ENCODE measurements at places on chromosomes 2 and 18.
A peak's percentile ranks its signal among the peaks of the same experiment; 100 is the strongest.

- DNase-seq: no peak
These were observed 183.2 kb downstream of the UXS1 start for GRCh38 chr2:106010818-106011355.

- no peak for DNase-seq
These were observed 109.8 kb downstream of the DSEL start for GRCh38 chr18:67406714-67407113.

- DNase-seq: no peak
These were observed 678.7 kb downstream of the PLCL1 start for GRCh38 chr2:198483051-198483450.

DNA sequence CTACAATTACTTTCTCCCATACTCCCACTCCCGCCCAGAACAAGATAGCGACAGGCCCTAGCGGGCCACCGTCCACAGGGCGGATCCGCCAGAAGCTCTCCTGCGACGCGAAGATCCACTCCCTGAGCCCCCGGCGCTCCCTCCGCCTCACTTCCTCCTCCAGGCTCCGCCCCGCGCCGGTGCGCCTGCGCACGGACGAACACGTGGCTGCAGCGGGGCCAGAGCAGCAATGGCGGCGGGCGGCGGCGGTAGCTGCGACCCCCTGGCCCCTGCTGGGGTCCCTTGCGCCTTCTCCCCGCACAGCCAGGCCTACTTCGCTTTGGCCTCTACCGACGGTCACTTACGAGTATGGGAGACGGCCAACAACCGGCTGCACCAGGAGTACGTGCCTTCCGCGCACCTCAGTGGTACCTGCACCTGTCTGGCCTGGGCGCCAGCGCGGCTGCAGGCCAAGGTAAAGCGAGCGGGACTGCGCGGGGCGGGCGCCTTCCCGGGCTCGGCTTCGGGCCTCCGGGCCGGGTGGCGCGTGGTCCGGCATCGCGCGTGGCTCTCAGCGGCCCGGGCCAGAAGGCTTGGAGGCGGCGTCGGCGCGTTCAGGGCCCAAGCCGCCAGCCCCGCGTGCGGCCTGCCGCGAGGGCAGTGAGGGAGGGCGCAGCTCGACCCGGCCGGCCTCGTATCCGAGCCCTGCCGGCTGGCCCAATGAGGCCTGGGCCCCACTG is at the start of gene WDR43:
TSS of gene WDR43 (plus strand) at position 198 of the 719 bp plus-strand sequence. CDS start at position 230, 32 bp downstream.
- peak; percentile 93 for DNase-seq

GRCh38 chr2:37851828-37852584 is 73.1 kb upstream of the RMDN2 start:
- DNase-seq: no peak

GRCh38 chr18:59582395-59582794 is 114.8 kb downstream of the CCBE1 start:
- no peak for DNase-seq

DNA sequence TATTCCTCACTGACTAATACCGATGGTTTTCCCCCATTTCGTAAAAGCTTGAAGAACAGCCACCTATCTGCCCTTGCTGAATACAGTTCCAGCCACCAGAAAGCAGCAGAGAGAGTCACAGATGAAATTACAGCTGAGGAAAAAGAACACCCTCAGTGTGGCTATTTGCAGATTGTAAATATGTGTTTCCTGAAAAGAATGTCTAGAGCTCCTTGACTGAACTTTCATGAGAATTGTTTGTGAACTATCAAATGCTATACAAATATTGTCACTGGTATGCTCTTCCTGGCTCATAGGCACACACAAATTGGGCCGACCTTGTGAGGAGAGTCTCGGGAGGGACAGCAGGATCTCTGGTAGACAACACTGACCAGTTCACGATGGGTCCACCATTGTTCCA is 58.1 kb upstream of the TTC39C start:
- DNase-seq: no peak

- no peak for DNase-seq
These were observed 190.5 kb downstream of the LOXHD1 start for GRCh38 chr18:46466234-46467160.

GRCh38 chr2:173354073-173354581 is 545 bp upstream of the CDCA7 start:
- no peak for DNase-seq

DNA sequence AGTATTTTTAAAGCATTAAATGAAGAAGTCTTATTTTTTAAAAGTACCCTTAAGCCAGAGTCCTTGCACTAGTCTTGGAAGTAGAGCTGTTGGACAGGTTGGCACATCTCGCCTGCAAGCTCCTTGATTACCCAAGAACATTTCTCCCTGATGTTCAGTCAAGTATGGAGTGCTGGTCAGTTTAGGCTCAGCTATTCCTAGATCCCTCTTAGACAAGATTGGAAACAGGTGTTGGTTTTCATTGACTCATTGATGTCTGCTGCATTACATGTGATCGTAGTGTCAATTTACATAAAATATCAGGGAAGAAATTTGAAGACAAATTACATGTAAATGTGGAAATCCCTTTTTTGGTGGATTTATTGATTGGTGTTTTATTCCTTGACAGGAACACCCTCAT is 170.4 kb downstream of the ZNF407 start:
- no peak for DNase-seq

DNA sequence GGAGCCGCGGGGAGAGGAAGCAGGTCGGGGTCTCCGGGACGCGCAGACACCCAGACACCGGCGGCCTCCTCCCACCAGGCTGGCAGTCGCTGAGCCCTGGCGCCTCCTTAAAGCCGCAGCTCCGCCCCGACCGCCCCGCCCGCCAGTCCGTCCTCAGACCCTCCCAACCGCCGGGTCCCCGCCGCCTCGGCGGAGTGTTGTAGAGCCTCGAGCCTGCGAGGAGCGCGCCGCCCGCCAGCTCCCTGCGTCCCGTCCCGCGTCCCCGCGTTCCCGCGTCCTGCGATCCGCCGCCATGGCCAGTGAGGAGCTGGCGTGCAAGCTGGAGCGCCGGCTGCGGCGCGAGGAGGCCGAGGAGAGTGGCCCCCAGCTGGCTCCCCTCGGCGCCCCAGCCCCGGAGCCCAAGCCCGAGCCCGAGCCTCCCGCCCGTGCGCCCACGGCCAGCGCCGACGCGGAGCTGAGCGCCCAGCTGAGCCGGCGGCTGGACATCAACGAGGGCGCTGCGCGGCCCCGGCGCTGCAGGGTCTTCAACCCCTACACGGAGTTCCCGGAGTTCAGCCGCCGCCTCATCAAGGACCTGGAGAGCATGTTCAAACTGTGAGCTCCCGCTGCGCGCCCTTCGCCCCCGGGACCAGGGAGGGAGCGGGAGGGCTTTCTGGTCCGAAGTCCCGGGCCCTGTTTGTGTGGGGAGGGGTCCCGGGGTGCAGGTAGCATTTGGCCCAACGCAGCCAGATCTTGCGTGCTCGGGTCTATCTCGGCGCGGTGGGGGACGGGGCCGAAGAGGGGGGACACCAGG is at the start of gene EFHD1:
TSS of gene EFHD1 (plus strand) at position 192 of the 793 bp plus-strand sequence. CDS start at position 293, 101 bp downstream.
- DNase-seq: no peak

GRCh38 chr2:46245869-46246268 is 51.3 kb upstream of the EPAS1 start:
- no peak for DNase-seq

All from NCI-H1417 treated with DMSO at 0.1 percent for 48 hours (cell line).